ENCODE measurements at places on chromosomes 5 and 9.

- DNase-seq = no peak
These were observed 98.5 kb downstream of the CACNA1B start for GRCh38 chr9:137975936-137976565.

- DNase-seq = no peak
These were observed 242.9 kb downstream of the CSNK1G3 start for GRCh38 chr5:123754908-123755307.

- no peak for DNase-seq
These were observed 64.3 kb upstream of the MYO10 start for GRCh38 chr5:17000291-17000939.

DNA sequence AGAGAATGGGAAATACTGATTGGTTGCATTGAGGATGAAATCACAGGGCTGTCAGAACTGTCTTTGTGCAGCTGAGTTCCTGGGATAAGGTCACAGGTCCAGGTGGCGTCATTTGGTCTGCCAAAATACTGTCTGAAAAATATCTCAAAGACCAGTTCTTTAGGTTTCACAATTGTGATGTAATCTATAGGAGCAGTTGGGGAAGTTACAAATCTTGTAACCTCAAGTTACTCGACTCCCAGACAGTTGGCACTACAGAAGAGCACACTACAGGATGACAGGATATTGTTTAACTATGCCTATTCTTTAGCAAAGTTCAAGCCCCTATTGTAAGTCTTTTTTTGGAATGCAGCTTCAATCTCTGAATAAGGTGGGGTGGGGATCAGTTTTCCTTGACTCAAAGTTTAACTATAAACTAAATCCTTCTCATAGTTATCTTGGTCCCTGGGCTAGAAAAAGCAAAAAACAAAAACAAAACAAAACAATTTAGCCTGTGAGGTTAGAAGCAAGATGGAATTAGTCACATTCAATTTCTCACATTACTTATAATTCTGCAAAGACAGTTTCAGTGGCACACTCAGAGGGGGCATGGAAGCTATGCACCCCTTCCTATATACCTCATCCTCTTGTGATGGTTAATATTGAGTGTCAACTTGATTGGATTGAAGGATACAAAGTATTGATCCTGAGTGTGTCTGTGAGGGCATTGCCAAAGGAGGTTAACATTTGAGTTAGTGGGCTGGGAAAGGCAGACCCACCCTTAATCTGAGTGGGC, 276.0 kb downstream of the AUH start:
- DNase-seq = no peak

DNA sequence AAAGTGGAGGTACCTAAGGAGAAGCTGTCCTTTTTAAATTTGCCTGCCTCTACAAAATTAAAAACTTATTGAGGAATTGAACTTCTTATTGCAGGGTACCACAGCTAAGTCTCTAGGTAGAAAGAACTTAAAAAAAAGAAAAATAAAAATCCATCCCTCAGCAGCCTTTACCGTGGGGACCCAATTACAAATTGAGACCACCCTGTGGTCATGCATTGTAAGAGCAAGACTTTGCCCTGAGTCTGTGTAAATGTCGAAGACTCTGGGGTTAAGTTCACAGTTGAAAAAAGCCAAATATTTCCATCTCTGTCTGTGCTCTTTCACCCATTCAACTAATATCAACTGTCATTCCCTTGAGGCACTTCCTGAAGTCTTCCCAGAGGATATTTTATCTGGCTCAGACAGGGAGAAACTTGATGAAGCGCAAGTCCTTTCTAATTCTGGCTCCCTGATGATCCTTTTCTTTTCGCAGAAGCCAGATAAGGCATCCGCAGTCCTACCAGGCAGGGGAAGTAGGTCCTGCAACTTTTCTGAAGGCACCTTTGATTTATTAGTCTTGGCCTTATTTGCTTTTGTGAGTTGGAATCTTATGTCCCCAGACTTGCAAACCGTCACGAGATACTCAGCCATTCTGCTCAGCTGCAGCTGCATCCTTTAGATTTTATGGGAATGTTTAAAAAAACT, 323.8 kb upstream of the WWC1 start:
- no peak for DNase-seq

DNA sequence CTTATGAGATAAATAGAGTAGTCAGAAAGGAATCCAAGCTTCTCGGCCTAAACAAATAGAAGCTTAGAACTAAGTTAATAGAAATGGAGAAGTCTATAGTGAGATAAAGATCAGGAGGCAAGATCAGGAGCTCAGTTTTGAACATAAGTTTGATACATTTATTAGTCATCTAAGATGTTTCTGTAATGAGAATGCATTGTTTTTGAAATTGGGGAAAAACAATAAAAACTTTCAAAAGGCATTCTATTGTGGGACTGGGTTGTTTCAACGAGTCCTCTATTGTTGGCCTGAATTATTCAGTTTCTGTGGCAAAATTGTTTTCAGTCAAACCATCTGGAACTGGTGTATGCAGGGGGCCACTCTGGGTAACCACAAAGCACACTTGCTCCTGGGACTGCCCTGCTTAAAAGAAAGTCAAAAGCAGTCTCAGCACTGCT, 181.0 kb upstream of the CLINT1 start:
- no peak for DNase-seq

- no peak for DNase-seq
These were observed 152.7 kb downstream of the ATP10B start for GRCh38 chr5:160699301-160699700.

DNA sequence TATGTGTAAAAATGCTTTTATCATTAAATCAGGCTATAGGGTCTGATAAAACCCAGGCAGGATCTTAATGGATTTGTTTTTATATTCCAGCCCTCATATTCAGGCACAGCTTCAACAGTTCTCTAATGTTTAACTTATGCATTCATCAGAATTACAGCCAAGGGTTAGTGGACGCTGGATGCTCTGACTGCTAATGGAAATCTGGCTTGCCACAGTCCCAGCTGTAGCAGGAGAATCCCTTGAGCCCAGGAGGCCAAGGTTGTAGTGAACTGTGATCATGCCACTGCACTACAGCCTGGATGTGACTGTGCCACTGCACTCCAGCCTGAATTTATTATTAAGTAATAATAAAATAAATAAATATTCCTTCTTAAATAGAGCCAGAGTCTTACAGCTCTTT, 98.0 kb downstream of the SLC25A46 start:
- no peak for DNase-seq

- no peak for DNase-seq
These were observed 127.6 kb downstream of the SNCAIP start for GRCh38 chr5:122439645-122440044.

DNA sequence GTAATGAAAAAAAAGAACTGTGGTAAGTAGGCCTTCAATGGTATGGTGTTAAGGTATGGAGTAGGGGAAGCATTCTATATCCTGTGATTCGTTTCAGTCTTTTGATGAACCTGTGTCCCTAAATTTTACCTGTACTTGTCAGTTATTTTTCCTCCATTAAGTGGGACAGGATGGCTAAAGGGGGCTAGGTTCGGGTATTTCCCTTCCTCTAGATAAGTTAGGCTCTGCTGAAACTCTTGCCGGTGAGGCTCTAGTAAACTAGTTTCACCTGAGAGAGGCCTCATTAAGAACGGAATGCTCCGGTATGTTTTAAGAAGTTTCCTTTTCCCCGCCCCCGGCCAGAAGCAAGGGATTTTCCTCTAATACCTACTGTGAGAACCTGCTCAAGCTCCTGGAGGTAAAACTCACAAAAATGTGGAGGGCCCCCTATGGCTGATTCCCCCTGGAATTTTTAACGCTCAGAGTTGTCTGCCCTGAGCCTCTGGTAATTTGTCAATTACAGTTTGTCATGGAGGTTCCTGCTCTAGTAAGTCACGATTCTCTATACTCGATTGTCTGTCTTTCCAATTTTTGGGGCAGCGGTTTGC, 87.7 kb downstream of the MACIR start:
- no peak for DNase-seq

GRCh38 chr5:100779669-100780375, 123.3 kb downstream of the ST8SIA4 start:
- DNase-seq = no peak

DNA sequence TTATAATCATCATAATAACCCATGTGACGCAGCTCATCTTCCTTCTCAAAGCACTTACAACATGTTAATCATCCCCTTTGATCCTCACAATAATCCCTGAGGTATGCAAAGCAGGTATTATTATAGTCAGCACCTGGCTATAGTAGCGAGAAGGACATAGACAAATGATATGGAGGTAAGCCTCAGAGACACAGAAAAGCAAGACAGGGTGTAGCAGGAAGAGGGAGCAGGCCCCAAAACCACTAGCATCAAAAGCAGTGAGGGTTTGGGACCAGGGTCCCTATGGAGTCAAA, 139.2 kb upstream of the SLC30A5 start:
- DNase-seq = no peak

DNA sequence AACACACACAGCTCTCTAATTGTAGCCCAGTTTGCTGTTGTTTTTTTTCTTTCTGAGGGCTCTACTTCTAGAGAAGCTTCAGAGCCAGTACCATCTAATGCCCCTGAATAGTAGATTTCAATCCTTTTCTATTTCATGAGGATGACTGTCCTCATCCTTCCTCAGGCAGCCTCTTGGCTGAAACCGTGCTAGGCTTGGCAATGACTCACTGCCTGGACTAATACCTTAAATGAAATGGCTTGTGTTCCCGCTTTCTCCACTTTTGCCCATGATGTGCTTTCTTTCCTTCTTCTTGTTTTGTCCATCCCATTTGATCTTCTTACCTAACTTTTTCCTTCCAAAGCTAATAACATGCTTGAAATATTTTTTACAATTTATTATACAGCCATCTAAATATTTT, 80.1 kb downstream of the ITGA1 start:
- no peak for DNase-seq

DNA sequence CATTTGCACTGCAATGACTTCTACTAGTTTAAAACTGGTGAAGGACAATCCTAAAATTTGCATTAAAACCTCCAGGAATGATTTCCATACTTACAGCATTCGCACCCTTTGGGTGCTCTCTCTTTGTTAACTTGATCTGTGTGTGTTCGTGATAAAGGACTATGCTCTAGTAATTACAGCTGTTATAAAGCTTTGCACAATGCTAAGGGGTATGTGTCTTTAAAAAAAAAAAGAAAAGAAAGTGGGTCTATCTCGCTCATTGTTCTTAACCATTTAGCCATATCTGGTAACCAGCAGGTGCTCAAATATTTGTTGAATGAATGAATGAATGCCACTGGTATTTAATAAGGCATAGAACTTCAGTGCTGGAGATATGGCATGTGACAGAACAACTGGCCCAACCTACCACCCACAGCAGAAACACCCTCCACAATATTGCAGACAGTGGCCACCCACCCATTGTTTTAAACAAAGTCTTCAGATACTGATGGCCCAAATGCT, 8.7 kb downstream of the TRIM36 start:
- DNase-seq = no peak

DNA sequence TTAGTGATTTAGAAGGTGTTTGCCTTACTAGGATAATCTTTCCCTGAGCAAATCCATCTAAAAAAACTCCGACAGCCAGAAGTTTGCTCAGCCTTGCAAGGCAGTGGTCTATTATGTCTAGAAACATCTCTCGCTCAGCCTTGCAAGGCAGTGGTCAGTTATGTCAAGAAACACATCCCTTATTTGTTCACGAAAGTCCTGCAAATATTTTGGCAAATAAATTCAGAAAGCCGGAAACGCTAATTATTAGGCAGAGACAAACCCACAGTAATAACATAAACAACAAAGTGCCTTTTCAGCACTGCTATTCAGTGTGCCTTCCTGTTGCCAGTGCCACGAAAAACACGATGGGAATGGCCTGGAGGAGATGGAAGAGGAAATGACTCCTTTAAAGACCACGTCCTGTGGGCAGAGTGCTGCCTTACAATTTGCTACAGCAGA, 184.5 kb downstream of the GNAQ start:
- no peak for DNase-seq

DNA sequence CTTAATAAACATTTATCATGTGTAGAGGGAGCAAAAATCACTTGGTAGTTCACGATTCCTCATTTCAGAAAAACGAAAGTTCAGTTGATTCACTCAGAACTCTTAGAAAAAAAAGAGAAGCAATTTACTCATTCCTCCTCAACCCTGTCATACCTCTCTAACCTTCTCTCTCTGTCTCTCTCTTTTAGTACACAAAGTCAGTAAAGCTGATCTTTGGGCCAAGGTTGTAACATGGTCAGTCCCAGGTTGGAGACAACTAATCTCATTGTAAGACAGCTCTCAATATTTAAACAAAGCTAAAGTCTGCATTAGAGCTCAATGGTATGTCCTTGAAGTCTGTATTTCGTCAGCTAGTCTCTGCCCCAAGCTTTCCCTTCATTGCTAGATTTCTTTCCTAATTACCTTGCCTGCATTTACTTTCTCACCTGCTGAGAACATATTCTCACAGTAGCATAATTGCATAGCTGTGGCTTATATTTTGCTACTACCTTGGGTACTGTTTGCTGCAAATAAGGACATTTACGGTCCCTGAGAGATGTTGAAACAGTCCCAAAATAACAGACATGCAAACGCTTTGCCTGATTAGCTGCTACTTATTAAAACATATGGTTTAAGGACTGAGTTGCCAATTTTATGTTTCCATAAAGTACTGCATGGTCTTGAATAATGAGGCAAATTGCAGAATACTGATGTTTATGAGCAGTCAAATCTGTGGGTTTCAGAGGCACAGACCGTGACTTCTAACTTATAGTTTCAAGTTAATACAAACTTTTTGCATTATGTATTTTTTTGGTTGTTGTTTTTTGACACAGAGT, 138.3 kb downstream of the GPBP1 start:
- DNase-seq = no peak

- no peak for DNase-seq
These were observed 101.9 kb upstream of the EFNA5 start for GRCh38 chr5:107772418-107773310.

DNA sequence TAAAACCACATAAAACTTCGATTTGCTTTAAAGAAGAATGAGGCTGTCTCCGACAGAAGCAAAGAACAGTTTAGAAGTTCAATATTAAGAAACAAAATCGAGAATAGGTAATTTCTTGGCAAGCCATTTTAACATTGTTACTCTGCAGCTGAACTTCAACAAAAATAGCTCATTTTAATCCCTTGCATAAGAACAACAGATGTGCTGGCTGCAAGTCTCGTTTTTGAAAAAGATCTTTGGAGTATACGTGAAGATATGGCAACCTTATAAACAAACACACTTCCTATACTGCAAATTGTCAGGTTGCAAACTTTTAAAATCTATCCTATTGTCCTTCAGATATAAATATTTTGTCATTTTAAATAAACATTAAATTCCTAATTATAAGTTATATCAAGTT, 71.5 kb downstream of the FBN2 start:
- DNase-seq = peak; percentile 25

GRCh38 chr5:97550164-97550563, 367.1 kb upstream of the RIOK2 start:
- no peak for DNase-seq

- DNase-seq = peak; percentile 49
These were observed at the start of gene IGFBPL1 for GRCh38 chr9:38423973-38424843. Gene IGFBPL1, minus strand, starts transcription at chr9:38424454. Its CDS starts 30 bp downstream, at chr9:38424424.

GRCh38 chr9:125632321-125633115, 74.5 kb downstream of the MAPKAP1 start:
- DNase-seq = no peak

GRCh38 chr9:10721301-10721700, 108.5 kb upstream of the PTPRD start:
- DNase-seq = peak; percentile 55

Data from NCI-H524 (cell line).